Adipose tissue (tissue), 3 donors: ENCODE measurements at places on chromosomes 13 and 19. TPM values are rescaled to one million over a fixed set of nuclear protein-coding genes. Genes with fewer than 3 reads are reported as not detected.

Gene APOC1
- 33.9 TPM for polyA plus RNA-seq

Gene CD22
- 0.67 TPM for polyA plus RNA-seq

Gene MAST1
- polyA plus RNA-seq: 2.3 TPM

Gene MKNK2
- polyA plus RNA-seq: 190 TPM

Gene COMP
- 0.52 TPM for polyA plus RNA-seq

Gene MYCBP2
- polyA plus RNA-seq: 56.5 TPM

Gene ZNF835
- 2.0 TPM for polyA plus RNA-seq
